ENCODE measurements at places on chromosomes 16 and 17.

DNA sequence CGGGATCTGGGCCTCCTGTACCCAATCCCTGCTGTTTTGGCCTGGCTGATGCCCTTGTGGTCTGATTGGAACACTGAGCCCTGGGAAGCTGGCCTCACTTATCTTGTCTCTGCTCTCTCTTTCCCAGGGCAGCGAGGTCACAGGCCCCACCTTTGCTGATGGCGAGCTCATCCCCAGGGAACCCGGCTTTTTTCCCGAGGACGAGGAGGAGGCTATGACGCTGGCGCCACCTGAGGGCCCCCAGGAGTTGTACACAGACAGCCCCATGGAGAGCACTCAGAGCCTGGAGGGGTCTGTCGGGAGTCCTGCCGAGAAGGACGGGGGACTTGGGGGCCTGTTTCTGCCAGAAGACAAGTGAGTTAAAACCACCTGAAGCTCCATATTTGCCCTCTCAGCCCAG, 126.0 kb downstream of the RAB11FIP4 start:
- DNase-seq, result no peak

DNA sequence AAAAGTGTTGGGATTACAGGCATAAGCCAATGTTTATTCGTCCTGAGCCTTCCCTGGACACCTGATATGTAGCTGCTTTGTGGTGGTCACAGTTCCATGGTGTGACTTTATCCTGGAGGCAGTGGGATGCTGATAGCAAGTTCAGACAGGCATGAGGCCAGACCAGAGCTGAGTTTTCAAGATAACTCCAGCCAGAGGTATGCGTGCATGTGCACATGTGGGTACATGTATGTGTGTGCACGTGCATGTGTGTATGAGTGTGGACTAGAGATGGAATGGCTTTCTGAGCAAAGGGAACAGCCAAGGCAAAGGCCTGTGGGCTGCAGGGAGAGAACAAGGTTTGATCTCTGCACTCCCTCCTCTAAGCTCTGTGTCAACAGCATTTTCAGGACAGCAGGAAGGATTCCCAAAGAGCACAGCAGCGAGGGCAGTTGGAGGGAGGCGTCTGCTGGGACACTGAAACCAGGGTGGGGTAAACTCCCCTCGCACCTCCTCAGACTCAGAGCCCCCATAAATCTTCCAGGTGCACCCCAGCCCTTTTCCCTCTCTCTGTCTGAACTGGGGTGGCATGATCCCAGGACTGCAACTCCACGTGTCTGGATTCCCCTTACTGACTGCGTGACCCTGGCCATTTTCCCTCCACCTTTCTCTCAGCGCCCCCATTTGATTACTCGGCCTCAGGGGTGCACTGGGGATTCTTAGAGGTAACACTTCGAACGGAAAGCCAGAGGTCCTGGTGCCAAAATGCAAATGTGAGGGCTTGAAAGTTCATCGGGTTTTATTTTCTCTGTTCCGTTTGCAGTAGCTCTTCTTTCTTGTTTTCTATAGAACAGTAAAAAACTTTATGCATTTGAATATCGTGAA, 15.3 kb downstream of the NLRC5 start:
- no peak for DNase-seq

- no peak for DNase-seq
Measured at GRCh38 chr17:60960398-60961065, 282.9 kb downstream of the BCAS3 start.

- no peak for DNase-seq
Measured at GRCh38 chr16:27366687-27367460, 35.1 kb upstream of the IL21R start.

- DNase-seq, result no peak
Measured at GRCh38 chr17:51833045-51833444, 325.5 kb downstream of the CA10 start.

GRCh38 chr16:8126313-8126712, 464.0 kb downstream of the TMEM114 start:
- DNase-seq, result no peak

DNA sequence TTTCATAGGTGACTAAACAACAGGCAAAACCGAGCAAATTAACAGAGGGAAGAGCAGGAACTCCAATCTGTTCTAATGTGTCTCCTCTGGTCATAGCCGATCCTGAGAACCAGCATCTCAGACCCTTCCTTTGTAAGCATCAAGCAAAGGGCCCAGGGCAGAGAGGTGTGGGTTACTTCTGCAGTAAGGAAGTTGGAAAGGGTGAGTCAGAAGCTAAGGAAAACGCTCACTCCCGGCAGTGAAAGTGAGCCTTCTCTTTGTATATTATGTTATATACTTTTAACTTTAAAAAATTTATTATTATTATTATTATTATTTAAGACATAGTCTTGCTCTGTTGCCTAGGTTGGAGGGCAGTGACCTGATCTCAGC, 77.7 kb downstream of the MRM3 start:
- DNase-seq, result no peak

- no peak for DNase-seq
Measured at GRCh38 chr17:56506349-56506748, 87.2 kb upstream of the NOG start.

DNA sequence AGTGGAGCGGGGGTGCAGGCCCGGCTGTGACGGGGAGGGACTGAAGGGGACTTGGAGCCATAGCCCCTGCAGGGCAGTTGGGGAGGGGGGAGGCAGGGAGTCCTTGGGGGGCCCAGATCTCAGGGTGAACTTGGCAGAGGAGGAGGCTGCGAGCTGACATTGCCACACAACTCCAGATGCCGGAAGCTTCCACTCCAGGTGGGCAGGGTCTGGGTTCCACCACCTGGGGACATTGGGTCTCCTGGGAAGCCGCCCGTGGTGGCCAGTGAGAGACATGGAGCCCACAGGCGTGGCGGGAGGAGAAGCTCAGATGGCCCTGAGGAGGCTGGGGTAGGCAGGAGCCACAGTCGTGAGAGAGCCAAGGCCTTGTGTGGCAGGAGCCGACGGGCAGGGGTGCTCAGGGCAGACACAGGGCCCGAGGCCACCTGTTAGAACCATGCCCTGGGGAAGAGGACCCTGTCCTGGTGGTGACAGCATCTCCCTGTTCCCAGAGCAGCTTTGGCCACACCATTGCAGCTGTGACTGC, 18.2 kb upstream of the GAA start:
- DNase-seq, result no peak

GRCh38 chr16:13351601-13352217, 450.3 kb downstream of the SHISA9 start:
- no peak for DNase-seq

DNA sequence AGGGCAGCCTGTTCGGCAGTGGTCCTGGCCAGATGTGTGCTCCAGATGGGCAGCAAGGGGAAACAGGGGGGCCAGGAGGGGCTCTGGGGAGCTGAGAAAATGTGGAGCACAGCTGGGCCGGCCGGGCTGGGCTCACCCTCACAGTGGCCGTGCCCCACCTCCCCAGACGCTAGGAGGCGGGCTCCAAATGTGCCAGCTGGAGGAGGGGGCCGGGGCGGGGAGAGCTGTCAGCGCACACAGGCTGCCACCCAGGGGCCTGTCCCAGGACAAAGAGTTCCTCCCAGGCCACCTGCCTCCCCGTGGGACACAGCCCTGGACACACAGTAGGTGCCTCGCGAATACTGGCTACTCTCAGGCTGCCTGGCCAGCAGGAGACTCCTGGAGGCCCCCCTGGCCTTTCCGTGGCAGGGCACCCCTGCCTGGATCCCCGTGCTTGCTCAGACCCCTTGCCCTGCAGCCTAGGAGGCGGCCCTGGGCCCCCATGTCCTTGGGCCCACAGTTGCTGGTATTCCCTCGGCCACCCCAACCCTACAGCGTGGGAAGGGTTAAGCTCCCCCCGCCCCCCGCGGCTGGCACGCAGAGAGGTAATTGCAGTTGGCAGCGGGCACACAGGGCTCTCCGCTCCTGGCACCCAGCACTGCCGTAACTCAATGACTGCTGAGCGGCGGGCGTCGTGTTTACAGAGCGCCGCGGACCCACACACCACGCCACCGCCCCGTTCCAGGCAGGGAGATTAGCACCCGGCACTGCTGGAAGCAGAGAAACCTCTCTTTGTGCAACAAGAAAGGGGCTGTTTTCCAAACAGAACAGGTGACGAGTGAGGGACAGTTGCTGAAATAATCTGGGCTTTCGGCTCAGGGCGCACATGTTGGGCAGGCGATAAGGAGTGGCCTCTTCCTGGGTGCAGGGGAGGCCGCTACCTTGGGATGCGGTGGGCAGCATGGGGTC, 32.2 kb downstream of the BAHCC1 start:
- DNase-seq, result no peak

- no peak for DNase-seq
Measured at GRCh38 chr17:54029986-54030385, 207.3 kb downstream of the KIF2B start.

DNA sequence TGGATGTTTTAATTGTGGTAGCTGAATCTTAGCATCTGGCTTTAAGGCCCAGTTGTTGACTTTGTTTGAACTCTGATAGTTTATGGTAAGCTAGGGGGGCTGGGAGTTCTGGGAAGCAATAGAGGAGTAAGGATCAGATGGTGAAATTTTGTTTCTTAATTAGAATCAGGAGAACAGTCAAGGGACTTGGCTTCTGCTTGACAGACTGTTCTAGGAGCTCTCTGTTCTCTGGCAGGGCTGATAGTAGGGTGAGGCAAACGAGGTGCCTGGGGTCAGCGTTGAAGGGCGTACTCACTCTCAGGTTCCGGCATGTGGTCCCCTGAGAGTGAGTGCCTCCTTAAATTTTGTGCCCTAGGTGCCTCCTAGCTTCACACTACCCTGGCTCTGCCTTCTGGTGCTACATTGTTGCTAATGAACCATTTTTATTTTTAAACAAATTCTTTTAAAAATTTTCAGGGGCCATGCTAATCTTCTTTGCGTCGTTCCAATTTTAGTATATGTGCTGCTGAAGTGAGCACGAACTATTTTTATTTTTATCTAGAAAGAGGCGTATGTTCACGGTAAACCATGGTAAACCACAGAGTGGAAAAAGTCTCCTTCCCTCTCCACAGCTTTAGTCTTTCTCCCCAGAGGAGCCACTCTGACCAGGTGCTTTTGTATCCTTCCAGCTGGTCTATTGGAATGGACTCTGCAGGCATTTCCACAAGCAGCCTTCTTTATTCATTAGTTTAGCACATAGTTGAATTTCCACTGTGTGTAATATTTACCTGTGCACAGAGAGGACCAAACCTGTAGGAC, 19.7 kb downstream of the SLC7A6 start:
- DNase-seq, result no peak
